MG63 (cell line): ENCODE measurements at places on chromosomes 4 and X. TPM values are rescaled to one million over a fixed set of nuclear protein-coding genes. Genes with fewer than 3 reads are reported as not detected.
A peak's percentile ranks its signal among the peaks of the same experiment; 100 is the strongest.

IL1RAPL1 gene
- 0.10 TPM in 1 of 2 replicates, not detected in the other for total RNA-seq

IRS4 gene
- total RNA-seq: not detected in 2 replicates

GPRIN3 gene
- not detected in 2 replicates for total RNA-seq

FGG gene
- not detected in 2 replicates for total RNA-seq

GRCh38 chr4:88225232-88226105, 58.9 kb downstream of the PPM1K start:
- DNase-seq: no peak

GRCh38 chr4:121875652-121876051, 5.4 kb upstream of the BBS7 start:
- no peak for DNase-seq

DNA sequence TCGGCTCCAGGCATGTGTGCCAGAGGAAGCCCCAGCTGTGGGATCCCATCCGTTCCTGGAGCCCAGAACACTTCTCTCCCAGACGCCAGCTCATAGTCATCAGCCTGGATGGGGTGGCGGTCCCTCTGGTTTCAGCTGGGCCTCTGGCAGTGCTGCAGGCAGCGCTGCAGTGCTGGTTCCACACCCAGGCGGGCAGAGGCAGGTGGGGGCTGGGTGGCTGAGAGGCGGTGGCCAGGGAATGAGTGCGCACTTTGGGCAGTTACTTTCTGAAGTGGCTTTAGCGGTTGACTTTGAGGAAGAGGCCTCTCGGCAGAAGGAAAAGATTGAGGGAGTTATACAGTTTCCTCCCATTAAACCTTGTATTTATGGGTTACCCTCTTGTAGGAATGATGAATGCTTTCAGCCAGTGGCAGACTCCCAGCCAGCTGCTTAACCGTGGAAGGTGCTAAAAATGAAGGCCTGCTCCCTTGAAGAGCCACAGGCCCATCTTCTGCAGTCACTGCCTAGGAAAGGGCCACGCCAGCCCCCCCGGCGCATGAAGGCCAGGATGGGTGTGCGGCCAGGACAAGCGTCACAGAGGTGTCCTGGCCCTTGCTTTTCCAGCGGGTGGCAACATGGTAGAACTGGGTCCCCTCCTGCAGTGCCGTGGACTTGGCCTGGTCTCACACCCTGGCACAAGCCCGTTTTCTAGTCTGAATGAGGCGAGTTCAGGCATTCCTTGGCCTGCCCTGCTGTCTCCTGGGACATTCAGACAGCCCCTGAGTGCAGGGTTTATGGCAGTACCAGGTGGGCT, 9.9 kb downstream of the TADA2B start:
- no peak for DNase-seq

GRCh38 chr4:10345381-10345784, 111.8 kb downstream of the ZNF518B start:
- no peak for DNase-seq

GRCh38 chrX:123175366-123176122, 8.5 kb upstream of the GRIA3 start:
- no peak for DNase-seq

DNA sequence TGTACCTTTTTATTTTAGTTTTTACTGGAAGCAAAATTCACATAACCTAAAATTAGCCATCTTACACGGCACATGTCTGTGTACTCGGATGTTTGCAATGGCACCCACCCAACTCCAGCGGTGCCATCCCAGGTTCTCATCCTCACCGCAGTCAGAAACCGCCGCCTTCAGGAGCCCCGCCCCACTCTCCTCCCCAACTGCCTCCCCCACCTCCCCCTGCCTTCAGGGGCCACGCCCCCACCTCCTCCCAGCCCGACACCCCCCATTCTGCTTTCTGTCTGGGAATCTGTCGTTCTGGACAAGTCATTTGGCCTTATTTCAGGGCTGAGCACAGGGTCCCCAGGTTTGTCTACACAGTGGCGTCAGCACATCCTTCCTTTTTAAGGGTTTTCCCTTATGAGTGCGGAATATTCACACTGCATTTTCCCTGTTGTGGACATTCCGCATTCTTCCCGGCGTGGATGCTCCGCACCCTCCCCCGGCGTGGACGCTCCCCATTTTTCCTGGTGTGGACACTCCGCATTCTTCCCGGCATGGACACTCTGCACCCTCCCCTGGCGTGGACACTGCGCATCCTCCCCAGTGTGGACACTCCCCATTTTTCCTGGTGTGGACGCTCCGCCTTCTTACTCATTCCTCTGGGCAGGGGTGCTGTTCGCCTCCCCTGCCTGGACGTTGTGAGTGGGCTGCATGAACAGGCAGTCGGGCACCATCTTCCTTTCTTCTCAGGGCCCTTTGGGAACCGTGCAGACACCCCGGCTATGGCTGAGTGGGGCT, 135.4 kb upstream of the NKX1-1 start:
- DNase-seq: no peak

GRCh38 chr4:74166135-74166534, 8.2 kb downstream of the MTHFD2L start:
- DNase-seq: no peak

DNA sequence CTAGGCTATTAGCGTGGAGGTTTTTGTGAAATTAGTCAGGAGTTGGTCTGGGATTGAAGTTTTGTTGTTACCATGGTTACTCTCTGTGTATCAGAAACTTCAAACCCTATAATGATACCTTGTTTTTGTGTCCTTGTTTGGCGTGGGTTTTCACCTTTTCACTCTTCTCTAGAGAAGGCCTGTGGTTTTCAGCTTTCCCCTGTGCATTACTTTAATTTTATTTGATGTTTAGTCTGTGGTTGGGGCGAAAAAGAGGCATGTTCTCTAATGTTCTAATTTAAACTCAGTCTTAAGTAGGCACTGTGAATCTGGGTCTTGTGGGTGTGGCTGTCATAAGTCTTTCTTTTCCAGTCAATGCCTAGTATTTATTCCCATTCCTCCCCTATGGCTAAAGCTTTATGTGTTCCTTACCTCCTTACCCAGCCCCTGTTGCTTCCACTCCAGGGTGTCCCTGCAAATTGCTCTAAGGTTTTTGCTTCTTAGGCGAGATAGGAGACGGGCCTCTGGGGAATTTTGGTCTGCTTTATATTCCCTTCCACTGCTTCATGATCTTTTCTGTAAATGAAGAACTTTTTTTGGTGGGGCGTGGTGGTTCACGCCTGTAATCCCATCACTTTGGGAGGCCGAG, 326.3 kb upstream of the ZCCHC13 start:
- DNase-seq: no peak

DNA sequence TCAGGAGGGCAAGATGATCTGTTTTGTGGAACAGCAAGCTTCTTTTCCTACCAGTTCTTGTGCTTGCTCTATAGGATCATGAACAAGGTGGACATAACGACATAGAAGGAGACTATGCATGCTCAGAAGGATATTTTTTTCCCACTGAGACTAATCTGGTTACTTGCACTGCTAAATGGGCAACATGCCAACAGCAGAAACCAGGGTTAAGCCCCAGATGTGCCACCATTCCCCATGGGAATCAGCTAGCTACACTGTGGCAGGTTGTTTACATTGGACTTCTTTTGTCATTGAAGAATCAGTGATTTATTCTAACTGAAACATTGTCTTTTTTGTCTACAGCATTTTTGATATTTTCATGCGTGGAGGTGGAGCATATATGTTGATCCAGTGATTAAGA, 165.6 kb downstream of the C4orf33 start:
- no peak for DNase-seq

DNA sequence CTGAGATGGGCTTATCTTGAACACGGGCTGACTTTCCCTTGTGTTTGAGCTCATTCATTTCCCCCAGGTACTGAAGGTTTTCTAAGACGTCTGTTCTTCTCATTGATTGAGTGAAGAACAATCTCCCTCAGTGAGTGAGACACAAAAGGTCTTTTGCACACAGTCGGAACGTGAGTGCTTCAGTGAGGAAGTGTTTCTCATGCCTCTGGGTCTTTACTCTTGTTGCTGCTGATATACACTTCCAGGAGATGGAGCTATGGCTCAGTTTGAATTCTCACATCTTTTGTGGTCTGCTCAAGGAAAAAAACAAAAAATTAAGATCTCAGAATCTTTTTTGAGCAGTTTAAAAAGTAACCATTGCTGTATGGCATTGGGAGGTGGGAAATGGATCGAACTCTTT, 981.9 kb upstream of the TENM3 start:
- no peak for DNase-seq

DNA sequence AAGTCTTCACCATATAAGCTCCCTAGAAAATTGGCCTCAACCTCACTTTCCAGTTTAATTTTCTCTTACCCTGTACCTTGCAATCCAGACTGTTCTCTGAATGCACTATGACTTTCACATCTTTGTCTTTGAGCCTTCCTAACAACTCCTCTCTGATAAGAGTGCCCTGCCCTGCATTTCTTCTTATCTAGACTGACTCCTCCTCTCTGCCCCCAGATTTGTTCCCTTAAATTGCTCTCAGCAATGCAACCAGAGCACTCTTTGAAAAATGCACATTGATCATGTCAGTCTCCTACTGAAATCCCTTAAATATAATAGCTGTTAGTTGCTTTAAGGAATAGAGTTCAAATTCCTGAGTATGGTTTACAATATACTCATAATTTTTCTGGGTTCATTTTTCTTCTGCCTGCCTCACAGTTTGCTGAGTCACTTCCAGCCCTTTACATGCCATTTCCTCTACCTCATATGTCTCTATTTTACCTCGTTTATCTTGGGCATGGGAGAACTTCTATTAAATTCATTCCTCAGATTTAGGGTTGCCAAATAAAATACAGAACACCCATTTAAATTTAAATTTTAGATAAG, 582.7 kb upstream of the AADAT start:
- DNase-seq: no peak

GRCh38 chrX:40076750-40077575, 20.8 kb downstream of the BCOR start:
- no peak for DNase-seq

- peak; percentile 12 for DNase-seq
Measured at GRCh38 chrX:54920610-54921426, at the start of gene TRO. Gene TRO, plus strand, starts transcription at chrX:54920824. Its CDS starts 1,423 bp downstream, at chrX:54922247.

- DNase-seq: no peak
Measured at GRCh38 chrX:68420559-68420958, 12.7 kb downstream of the OPHN1 start.

- DNase-seq: no peak
Measured at GRCh38 chr4:154719087-154719486, 24.7 kb upstream of the LRAT start.

DNA sequence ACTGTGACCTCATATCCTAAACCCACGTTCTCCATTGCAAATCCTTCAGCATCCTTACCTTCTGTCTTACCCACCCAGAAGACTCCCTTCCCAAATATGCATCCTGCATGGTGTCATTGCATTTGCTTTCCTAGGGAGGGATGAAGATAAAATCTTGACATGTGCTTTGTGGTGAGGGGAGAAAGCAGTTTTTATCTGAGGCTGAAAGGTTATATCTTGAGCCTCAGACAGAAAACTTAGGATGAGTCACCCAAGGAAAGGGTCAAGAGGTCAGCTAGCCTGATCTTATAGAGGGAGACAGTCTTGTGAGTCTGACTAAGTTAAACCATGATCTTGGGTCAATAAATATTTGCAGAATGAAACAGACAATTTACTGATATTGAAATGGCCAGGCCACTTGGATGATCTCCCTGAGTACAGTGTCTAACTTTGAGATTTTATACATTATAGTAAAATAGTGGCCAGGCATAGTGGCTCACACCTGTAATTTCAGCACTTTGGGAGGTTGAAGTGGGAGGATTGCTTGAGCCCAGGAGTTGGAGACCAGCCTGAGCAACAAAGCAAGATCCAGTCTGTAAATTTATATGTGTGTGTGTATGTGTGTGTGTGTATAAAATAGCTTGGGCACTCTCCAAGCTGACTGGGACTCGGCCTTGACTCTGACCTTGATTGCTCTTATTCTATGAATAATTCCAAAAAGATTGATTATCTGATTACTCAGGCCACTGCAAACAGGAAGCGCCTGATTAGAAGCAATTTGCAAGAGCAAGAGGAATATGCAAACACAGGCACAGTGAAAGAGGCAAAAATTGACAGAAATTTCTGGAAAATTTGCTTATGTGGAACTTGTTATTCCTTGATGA, 15.4 kb upstream of the FAM9C start:
- DNase-seq: peak; percentile 31

- peak; percentile 4 for DNase-seq
Measured at GRCh38 chr4:26692014-26692726, 108.3 kb downstream of the TBC1D19 start.

GRCh38 chr4:182089326-182089725, 153.9 kb upstream of the TENM3 start:
- DNase-seq: no peak

- DNase-seq: no peak
Measured at GRCh38 chr4:111018216-111018615, 395.3 kb upstream of the PITX2 start.

- no peak for DNase-seq
Measured at GRCh38 chr4:157527954-157528353, 307.4 kb downstream of the GRIA2 start.

- no peak for DNase-seq
Measured at GRCh38 chr4:7788694-7789425, 150.8 kb downstream of the AFAP1 start.

DNA sequence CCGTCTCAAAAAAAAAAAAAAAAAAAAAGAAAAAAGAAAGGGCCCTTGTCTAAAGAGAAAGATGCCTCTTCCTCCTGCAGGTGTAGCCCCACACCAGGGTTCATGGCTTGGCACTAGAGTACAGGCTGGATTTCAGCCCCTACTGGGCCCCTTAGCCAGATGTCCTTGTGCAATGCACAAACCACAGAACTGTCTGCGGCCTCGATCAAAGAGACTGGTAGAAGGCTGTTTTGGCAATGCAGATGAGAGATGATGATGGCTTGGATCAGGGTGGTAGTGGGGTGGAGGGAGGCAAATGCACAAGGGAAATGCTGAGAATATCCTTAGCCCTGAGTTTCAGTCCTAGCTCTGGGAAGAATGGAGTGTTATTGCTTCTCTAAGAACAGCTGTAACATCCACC, 26.5 kb upstream of the TSR2 start:
- DNase-seq: no peak

GRCh38 chr4:164888096-164888715, 11.2 kb downstream of the APELA start:
- DNase-seq: peak; percentile 62

DNA sequence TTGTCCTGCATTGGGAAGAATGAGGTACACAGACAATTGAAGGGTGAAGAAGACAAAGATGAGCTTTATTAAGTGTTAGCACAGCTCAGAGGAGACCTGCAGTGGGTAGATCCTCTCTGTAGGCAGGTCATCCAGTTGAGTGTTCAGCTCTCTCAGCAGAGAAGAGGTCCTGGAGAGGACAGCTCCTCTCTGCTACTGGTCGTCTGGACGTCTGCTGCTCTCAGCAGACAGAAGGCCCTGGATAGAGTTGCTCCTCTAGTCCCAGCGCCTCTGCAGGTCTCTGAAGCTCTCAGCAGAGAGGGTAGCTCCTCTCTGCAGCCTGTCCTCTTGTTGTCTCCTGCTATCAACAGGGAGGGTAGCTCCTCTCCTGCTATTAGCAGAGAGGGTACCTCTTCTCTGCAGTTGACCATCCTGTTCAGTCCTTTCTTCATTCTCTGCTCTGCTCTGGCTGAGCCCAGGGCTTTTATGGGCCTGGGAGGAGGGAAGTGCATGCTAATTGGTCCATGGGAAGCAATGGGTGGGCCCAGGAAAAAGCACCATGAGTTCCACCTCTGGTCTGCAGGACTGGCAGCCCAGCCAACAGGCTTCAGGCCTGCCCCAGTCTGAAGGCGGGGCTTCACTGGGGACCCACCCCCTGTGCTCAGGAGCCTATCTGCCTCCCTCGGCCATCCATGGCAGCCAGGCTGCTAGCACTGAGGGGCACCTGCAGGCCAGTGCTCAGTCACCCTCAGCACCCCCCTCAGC, 54.1 kb upstream of the IBSP start:
- DNase-seq: no peak

GRCh38 chr4:123452616-123453015, 56.0 kb downstream of the SPRY1 start:
- DNase-seq: peak; percentile 91

GRCh38 chr4:165874072-165874790, 1.2 kb downstream of the TLL1 start:
- DNase-seq: no peak
